ENCODE measurements at places on chromosomes 5 and 9. TPM values are rescaled to one million over a fixed set of nuclear protein-coding genes. Genes with fewer than 3 reads are reported as not detected.

Gene NDFIP1
- 50.2 TPM for total RNA-seq

Gene QRFP
- total RNA-seq: 0.05 TPM

Gene GARIN3
- not detected for total RNA-seq

Gene RNF180
- total RNA-seq: 1.2 TPM

Gene DCTN3
- 51.9 TPM for total RNA-seq

Gene SPINK4
- not detected for total RNA-seq

Gene PLPP1
- total RNA-seq: 23.4 TPM

Gene IL5
- not detected for total RNA-seq

Gene ZNF658
- 2.9 TPM for total RNA-seq

Gene PDGFRB
- 10.6 TPM for total RNA-seq

Gene CEL
- 0.25 TPM for total RNA-seq

Gene MOCS2
- 13.2 TPM for total RNA-seq
